Colonic mucosa (tissue), 4 donors: ENCODE measurements at places on chromosomes 4 and X.

DNA sequence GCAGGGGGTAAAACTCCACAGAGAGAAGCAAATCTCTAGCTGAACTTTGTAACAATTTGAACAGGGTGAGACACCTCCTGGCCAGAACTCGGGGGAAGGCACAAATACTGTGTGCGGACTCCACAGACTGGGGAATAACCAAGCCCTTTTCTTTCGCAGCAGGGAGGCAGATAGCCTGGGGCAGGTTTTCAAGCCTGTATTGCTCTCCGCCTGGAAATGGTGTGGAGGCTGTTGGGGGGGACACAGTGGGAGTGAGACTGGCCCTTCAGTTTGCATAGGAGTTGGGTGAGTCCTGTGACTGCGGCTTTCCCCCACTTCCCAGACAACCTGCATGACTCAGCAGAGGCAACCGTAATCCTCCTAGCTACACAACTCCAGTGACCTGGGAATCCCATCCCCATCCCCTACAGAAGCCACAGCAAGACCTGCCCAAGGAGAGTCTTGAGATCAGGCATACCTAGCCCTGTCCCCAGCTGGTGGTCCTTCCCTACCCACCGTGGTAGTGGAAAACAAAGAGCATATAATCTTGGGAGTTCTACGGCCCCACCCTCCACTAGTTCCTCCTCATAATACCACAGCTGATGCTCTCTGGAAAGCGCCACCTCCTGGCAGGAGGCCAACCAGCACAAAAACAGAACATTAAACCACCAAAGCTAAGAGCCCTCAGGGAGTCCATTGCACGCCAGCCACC is 12.9 kb upstream of the SMPX start:
- no peaks in the 10 kb centered on the region for H3K27me3 ChIP-seq
- H3K36me3 ChIP-seq: no peaks in the 10 kb centered on the region
- DNase-seq: no peak
- no peak overlapping the region for H3K4me3 ChIP-seq
- no peak overlapping the region for H3K27ac ChIP-seq
- H3K4me1 ChIP-seq: no peaks in the 10 kb centered on the region

GRCh38 chr4:93831716-93832496 is 3.4 kb downstream of the ATOH1 start:
- H3K4me1 ChIP-seq: peaks cover 15% of the 10 kb centered on the region
- peak overlapping the region; percentile 37 for H3K27ac ChIP-seq
- H3K4me3 ChIP-seq: no peak overlapping the region
- H3K27me3 ChIP-seq: peaks cover 42% of the 10 kb centered on the region
- H3K36me3 ChIP-seq: no peaks in the 10 kb centered on the region

GRCh38 chr4:52296341-52296740 is 245.2 kb downstream of the SPATA18 start:
- H3K36me3 ChIP-seq: no peaks in the 10 kb centered on the region
- H3K27me3 ChIP-seq: no peaks in the 10 kb centered on the region
- H3K27ac ChIP-seq: no peak overlapping the region
- no peak for DNase-seq
- no peak overlapping the region for H3K4me3 ChIP-seq

DNA sequence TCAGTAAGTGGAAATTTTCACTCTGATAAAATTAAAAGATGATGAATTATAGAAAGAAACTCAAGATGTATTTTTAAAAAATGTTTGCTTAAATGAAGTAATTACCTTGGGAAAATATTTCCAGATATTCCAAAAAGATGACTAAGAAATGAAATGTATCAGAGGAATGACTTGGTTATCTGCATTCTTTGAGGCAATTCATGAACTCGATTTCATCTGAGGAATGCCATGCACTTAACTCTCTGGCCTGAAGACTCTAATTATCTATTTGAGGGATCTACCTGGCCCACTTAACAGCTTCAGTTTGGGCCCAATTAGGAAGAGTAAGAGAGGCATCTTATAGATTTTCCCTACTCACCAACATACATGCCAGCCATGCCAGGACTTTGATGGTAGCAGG is 182.3 kb downstream of the INPP4B start:
- DNase-seq: no peak
- no peak overlapping the region for H3K4me3 ChIP-seq
- H3K27me3 ChIP-seq: no peaks in the 10 kb centered on the region
- no peaks in the 10 kb centered on the region for H3K36me3 ChIP-seq

DNA sequence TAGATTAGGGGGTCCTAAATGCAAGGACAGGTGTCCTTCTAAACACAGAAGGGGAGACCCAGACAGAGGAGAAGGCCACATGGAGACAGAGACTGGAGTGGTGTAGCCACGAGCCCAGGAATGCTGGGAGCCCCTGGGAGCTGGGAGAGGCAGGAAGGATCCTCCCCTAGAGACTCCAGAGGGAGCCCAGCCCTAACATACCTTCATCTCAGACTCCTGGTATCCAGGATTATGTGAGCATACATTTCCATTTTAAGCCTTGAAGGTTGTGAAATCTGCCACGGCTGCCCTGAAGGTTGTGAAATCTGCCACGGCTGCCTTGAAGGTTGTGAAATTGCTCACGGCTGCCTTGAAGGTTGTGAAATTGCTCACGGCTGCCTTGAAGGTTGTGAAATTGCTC is 148.4 kb downstream of the ASMT start:
- H3K36me3 ChIP-seq: no peaks in the 10 kb centered on the region
- no peak overlapping the region for H3K27ac ChIP-seq
- no peak for DNase-seq
- H3K27me3 ChIP-seq: no peaks in the 10 kb centered on the region
- H3K4me1 ChIP-seq: no peaks in the 10 kb centered on the region

GRCh38 chr4:183638436-183638835 is 20.5 kb downstream of the RWDD4 start:
- H3K4me1 ChIP-seq: no peaks in the 10 kb centered on the region
- no peak overlapping the region for H3K4me3 ChIP-seq
- no peak overlapping the region for H3K27ac ChIP-seq
- no peaks in the 10 kb centered on the region for H3K27me3 ChIP-seq
- no peak for DNase-seq

DNA sequence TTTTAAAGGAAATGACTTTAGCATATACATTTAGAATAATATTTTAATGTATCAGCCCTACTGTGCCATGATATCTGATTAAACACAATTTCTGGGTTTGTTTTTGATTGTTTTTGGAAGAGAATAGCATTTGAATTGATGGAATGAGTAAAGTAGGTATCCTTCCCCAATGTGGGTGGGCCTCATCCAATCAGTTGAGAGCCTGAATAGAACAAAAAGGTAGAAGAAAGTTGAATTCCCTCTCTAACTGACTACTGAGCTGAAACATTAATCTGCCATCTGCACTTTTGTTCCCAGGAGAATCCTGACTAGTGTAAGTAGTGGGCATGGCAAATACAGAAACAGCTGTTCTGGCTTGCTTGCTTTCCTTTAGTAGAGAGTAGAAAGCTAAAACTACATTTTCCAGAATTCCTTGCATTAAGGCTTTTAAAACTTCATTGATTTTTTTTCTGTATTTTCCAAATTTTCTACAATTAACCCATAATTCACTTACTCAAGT is 9.7 kb upstream of the SEC24D start:
- H3K27me3 ChIP-seq: no peaks in the 10 kb centered on the region
- no peak overlapping the region for H3K4me3 ChIP-seq
- H3K4me1 ChIP-seq: no peaks in the 10 kb centered on the region
- no peak for DNase-seq
- no peak overlapping the region for H3K27ac ChIP-seq

DNA sequence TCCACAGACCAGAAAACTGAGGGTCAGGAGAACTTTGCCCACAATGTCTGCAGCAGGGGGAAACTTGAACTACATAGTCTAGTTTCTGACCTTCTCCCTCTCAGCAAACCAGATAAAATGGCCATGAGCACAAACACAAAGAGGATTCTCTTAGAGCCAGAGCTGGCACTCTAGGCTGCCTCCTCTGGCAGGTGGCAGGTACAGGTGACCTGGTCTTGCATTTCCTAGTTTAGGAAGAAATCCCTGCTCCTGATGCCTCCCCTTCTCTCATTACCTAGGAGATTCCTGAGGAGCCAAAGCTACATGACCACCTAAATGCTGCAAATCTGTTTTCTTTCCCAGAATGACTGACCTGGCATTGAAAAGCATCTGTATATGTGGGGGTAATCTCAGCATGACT is 45.1 kb downstream of the ARHGEF9 start:
- no peaks in the 10 kb centered on the region for H3K36me3 ChIP-seq
- no peak overlapping the region for H3K27ac ChIP-seq
- no peaks in the 10 kb centered on the region for H3K4me1 ChIP-seq
- no peak for DNase-seq
- H3K4me3 ChIP-seq: no peak overlapping the region
- H3K27me3 ChIP-seq: no peaks in the 10 kb centered on the region
